Stimulated activated CD4-positive, alpha-beta T cell treated with anti-CD3 and anti-CD28 coated beads, Interleukin-1b, Interleukin-23, amount 100 ng/mL, for 1 hour (primary cell): ENCODE measurements at places on chromosomes 4 and X.

DNA sequence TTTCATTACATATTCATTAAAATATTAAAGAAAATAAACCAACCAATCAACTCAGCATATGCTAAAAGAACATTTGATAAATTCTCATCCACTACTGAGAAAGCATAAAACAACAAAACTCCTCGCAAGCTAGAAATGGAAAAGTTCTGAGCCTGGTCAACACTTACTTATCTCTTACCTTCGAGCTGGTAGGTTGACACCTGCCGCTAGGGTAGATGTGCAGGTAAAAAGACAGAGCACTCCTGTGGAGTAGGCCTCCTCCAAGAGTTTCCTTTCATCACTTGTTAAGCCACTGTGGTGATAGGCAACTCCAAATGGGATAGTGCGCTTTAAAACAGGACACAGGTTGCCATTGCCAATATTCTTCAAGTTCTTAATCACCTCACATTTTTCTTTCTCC lies 18.9 kb downstream of the HELQ start:
- no peak for DNase-seq

- no peak for DNase-seq
Measured at GRCh38 chrX:124194199-124194598, 138.3 kb upstream of the TEX13D start.

GRCh38 chr4:1183985-1184773 lies 11.8 kb upstream of the SPON2 start:
- no peak for DNase-seq

- no peak for DNase-seq
Measured at GRCh38 chrX:154457491-154458115, 478 bp upstream of the PLXNA3 start.

- DNase-seq = no peak
Measured at GRCh38 chrX:72659723-72660122, 54.4 kb downstream of the PHKA1 start.

DNA sequence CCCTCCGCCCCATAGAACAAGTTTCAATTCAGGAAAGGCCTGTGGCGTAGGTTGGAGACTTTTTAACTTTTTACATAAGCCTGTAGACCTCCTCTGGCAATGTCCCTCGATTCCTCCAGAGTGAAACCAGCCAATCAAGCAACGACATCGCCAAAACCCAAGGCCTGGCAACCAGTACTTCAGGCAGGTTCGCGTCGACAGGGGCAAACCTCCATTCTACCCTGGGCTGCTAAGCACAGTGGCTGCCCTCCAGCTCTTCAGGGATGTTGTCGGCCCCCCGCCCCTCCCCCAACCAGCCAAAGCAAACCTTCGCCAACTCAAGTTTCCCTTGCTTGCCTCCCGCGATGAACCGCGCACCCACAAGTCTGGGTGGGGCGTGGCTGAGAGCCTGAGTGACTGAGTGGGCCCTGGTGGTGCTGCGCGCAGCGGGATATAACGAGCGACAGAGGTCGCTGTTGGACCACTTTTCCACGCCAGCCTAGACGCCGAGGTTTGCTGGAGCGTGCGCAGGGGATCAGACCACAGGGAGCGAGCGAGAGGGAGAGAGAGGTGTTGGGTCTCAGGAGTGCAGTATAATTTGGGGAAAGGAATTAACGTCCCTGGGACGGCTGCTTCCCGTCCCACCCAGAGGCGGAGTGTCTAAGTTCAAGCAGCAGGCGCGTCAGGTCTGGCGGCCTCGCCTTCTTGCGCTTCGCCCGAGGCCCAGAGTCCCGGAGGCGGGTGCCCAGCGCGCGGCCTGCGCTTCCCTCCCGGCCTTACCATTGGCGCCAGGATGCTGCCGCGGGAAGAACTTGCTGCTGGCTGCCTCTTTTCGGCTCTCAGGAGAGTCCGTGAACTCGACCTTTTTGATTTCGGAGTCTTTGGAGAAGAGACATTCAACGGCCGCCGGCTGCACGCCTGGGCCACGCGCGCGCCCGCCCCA lies 9.0 kb upstream of the PITX2 start:
- DNase-seq = no peak

DNA sequence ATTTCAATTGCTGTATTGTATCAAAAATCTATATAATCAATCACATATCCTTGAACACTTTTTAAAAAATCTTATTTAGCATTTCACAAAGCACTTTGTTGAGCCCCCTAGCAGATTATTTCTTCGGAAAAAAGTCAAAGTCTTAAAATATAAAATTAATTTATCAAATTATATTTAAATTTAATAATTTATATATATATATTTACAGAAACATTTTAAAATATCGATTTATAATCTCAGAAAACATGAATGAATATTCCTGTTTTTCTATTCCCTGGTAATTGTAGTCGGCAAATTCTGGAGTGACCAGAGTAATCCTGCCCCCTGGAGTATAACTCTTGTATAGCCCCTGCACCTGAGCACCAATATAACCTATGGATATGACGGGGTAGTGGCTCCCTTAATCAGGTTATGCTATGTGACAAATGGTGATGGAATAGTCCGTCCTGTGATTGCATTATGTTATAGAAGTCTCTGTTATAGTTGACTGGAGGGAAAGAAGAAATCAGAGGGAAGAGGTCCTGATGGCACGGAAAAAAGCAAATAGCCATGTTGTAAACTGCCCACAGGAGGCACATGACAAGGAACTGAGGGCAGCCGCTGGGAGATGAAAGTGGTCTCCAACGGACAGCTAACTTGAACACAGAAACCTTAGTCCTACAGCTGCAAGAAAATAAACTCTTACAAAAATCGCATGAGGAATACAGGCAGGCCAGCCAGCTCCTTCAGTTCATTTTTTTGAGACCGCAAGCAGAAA lies 1092.3 kb downstream of the ARAP2 start:
- no peak for DNase-seq

- no peak for DNase-seq
Measured at GRCh38 chr4:11589676-11590075, 161.0 kb upstream of the HS3ST1 start.

- no peak for DNase-seq
Measured at GRCh38 chr4:76214177-76214675, 602 bp upstream of the SCARB2 start.

GRCh38 chrX:13533726-13534125 lies 35.7 kb upstream of the EGFL6 start:
- DNase-seq = no peak

DNA sequence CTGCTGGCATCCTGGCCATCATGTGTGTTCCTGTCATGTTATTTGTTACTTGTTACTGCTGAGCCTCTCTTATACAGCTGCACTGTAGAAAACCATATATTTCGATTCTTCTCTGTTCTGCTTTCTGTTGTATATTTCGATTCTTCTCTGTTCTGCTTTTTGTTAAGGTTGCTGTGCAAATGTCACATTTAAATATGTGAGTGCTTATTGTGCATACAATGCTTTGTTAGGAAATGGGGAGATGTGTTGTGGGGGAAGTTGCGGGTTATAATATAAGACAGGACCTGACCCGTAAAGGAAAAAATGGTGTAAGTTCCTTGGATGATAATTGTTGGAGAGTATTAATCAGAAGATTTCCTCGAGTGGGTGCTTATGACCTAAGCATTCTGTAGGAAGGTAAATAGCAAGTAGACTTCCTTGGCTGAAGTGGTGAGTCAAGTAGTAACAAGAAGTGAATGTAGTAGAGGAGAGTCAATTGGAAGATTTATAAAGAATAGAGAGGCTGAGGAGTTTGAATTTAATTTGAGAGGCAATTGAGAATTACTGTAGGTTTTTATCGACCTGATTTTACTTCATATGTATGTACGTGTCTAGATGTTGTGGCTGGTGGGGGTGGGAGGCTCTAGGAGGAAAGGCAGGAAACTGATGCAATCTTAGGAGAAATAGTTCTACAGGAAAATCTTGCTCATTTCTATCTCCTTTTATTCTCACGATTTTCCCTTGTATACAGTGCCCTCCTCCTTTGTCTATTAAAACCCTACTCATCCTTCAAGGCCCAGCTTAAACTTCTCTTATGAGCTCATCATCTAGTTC lies 8.5 kb downstream of the OGT start:
- DNase-seq = no peak
